ENCODE measurements at places on chromosomes 4 and X.

GRCh38 chr4:11073621-11074051 is 355.1 kb downstream of the HS3ST1 start:
- DNase-seq: no peak

- peak; percentile 18 for DNase-seq
These were observed 332.1 kb downstream of the ARAP2 start for GRCh38 chr4:35912174-35912573.

GRCh38 chrX:68343551-68343950 is 89.7 kb downstream of the OPHN1 start:
- no peak for DNase-seq

DNA sequence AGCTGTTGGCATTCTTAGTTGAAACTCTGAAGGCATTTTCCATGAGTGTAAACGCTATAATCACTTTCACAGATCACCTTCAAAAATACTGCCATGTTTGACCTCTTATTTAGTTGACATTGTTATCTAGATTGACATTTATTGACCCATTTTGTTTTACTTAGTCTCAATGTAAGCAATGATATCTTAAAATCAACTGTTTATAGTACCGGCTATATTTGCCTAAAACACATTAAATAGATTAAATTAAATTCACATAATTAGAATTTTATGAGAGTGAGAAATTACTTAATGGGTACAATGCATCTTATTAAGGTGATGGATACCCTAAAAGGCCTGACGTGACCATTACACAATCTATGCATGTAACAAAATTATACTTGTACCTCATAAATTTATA is 517.7 kb upstream of the FTHL17 start:
- DNase-seq: no peak

DNA sequence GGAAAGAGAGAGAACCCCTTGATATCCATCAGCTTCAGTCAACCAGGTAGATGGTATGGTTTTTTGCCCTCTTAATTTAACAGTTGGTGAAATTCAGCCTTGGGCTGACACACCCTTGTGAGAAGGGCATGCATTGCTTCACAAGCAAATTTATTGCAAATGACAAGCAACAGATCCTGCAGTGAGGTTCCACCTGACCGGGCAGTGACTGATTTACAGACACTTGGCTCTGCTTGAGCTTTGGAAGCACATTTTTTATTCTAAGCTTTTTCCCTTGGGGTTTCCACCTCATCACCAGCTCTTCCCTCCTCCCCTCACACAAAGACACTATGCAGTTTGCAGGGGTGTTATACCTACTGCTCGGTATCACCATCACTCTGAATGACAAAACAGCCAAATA is 28.3 kb upstream of the SERTM2 start:
- no peak for DNase-seq

- no peak for DNase-seq
These were observed 48.5 kb upstream of the EGFL6 start for GRCh38 chrX:13520936-13521335.

DNA sequence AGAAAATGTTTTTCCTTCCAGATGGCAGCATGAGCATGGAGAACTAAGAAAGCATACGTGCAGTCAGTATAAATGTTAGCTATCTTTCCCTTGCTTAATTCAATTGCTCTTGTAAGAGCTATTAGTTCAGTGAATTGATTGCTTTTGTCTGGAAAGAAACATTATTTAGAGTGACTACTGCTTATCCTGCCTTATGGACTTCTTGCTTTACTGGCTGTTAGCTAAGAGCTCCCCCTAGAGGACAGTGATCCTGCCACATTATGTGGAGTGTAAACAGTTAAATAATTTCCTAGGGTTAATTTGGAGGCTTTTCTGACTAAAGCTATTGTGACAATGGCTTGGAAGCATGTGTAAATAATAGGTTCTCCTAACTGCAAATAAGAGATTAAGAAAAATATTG is 1402.4 kb downstream of the FAM133A start:
- DNase-seq: no peak

DNA sequence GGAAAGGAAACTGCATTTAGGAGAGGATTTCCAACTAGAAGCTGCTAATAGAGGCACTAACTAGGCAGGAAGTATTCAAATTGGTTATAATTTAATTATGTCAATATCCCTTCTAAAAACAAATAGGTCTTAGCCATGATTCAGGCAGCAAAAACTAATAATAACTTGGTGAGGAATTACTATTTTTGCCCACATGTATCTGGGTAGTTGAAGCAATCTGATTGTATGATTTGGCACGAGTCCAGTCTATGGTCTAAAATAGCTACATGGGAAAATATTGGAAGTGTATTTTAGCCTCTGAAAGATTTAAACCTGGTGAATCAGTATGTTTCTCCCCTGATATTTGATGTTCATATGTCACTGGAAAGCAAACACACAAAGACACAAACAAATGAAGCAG is 62.2 kb downstream of the MFAP3L start:
- no peak for DNase-seq

DNA sequence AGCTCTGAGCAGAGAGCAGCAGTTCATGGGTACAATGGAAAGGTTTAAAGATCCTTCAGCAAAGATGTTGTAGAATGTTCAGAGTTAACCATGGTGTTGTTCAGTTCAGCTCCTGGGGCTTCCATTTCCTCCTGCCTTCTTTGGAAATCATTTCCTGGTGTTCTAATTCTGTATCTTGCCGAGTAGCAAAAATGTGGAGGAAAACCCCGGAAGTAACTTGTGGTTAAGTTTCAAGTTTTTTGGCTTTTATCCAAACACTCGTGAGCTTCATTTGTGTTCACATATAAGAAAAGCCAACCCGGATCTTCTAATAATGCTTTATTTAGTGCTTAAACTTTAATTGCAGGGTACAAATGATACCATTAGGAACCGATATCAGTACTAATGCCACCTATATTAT is 33.6 kb upstream of the ARX start:
- no peak for DNase-seq

GRCh38 chrX:134807039-134807729 is 148.9 kb upstream of the PLAC1 start:
- DNase-seq: peak; percentile 84

GRCh38 chr4:112704322-112704721 is 67.4 kb downstream of the LARP7 start:
- no peak for DNase-seq

- DNase-seq: no peak
These were observed 269.7 kb upstream of the PCDH7 start for GRCh38 chr4:30450474-30450873.

DNA sequence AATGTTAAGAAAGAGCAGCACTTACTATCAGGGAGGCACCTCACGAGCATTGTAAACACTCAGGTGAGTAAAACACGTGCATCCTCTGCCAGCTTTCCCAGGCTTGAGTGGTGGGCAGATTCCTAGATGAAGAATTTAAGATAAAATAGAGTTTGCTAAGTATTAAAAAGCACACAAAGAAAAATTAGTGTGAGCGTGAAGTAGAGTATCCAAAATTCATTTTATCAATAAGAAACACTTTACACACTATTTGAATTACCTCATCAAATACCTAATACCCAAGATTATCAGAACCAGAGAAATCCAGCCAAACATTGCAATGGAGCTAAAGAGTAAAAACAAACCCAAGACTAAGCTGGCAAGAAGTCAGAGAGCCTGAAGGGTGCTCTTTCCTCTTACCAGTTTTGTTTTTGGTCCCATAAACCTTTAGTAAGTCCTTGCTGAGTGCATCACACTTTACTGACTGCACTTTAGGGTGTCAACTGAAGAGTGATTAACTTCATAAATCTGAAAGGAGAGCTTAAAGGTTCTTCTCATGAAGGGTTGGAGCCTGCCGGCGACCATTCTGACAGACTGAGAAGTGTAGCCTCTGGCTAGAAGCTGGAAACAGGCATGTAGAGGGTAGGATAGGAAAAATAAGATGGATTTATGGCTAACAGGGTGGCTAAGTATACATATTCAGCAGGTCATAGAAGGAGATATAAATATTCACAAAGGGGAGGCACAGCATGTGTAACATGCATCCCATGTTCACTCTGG is 151.1 kb downstream of the SLC7A11 start:
- DNase-seq: no peak

- DNase-seq: no peak
These were observed 164.3 kb downstream of the PDHA2 start for GRCh38 chr4:96003951-96004740.

DNA sequence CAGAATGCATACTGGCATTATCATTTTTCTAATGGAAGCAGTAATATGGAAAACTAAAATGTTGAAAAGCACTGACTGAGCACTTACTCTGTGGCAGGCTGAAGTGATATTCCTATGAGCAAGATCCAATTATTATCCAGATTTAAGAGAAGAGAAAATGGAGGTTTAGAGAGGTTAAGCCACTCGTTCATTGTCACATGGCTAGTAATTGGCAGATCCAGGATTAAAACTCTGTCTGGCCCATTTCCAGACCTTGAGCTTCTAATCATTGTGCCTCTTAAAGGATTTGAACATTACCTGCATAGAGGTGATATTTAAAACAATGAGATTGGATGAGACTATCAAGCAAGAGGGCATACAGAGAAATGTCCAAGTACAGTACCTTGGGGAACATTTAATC is 80.6 kb downstream of the MFAP3L start:
- no peak for DNase-seq

DNA sequence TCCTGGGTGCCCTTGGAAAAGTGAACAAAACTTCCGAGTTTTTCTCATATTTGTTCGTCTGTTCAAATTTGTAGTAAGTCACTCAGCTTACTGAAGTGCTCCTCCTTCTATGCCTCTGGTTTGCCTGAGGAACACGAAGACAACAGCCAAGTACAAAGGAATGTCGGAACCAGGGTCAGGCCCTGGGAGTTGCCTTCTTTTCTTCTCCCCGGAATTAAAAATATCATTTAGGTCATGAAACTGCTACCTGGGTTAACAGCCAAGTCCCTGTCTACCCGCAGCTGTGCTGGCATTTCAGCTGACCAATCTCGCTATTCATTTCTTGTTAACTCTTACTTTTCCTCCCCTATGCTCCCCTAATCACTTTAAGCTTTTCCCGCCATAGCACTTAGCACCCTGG is 137.6 kb upstream of the TEX13D start:
- DNase-seq: no peak

- no peak for DNase-seq
These were observed 109.2 kb upstream of the IGFBP7 start for GRCh38 chr4:57219431-57219830.

- no peak for DNase-seq
These were observed 348.0 kb downstream of the BCOR start for GRCh38 chrX:39749728-39750127.

DNA sequence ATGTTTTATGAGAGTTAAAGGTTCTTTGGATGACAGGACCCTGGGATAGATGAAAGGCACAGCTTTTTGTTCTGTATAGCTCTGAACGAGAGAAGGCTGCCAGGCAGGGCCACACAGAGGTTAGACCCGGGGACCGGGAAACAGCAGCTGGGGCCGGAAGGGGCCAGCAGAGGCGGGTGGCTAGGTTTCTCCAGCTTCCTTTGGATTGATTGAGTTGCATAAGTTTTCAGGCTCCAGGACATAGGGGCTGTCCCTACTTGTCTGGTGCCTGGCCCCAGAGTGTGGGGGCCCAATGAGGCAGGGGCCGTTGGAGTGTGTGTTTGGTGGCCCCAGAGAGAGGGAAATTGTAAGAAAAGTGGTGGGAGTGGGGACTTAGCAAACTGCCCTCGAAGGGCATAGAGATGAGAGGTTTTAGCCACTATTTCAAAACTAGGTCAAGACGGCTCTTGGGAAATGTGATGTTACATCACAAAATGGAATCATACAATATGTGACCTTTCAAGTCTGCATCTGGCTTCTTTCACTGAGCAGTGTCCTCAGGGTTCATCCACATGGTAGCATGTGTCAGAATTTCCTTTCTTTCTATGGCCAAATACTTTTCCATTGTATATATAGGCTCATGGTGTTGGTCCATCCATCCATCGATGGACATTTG is 3.7 kb downstream of the ZFP92 start:
- no peak for DNase-seq

DNA sequence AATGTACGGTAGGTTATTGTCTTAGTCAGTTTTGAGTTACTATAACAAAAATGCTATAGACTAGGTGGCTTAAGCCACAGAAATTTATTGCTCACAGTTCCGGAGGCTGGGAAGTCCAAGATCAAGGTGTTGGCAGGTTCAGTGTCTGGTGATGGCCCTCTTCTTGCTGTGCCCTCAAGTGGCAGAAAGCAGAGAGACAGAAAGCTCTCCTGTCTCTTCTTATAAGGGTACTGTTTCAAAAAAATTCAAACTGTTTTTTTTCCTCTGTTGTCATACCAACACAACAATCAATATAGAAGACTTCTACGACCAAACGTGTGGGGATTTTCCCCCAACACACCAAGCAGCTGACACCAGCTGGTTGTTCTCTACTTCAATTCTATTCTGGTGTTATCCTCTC is 53.4 kb downstream of the ADGRG4 start:
- DNase-seq: no peak

DNA sequence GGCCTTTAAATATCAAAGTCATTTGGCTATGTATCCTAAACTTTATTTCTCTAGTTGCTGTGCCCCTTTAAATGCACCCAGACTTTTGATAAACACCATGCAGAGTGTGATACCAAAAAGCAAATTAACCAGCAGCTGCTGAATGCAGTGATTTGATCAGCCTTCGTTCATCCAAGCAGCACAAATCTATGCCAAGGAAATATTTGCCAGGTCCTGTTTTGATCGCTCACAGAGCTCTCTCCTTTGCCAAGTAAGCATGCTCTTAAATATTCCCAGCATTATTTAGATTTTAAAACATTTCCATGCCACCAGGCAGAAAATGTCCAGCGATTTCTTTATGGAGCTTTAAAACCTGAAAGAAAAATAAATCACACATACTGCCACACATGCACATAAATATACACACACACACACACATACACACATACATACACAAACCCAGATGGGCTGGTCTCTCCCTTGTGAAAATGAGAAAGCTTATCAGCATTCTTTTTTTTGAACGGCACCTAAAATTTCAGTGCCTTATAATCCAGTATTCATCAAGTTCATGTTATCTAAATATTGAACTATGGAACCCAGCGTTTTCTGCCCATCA is 35.7 kb downstream of the BTC start:
- DNase-seq: no peak

GRCh38 chr4:21205821-21206531 is 505.7 kb downstream of the PACRGL start:
- no peak for DNase-seq

DNA sequence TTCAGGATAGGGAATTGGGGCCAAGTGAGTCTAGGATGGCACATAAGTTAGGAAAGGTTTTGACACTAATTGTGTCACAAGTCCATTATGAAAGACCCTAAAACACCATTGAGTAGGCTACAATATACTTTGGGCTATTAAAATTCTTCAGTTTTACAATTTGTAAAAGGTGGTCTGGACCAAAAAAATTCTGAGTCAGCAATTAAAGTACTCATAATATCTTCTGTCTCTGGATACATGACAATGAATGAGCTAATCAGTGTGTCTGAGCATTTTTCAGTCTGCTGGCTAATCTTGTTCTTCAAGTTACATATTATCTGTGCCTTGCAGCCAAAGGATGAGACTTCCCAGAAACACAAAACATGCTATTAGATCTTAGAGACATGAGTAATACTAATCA is 14.3 kb downstream of the ARMCX1 start:
- no peak for DNase-seq

Measured in GM12864 (cell line).